ENCODE measurements at places on chromosomes 4 and X.

DNA sequence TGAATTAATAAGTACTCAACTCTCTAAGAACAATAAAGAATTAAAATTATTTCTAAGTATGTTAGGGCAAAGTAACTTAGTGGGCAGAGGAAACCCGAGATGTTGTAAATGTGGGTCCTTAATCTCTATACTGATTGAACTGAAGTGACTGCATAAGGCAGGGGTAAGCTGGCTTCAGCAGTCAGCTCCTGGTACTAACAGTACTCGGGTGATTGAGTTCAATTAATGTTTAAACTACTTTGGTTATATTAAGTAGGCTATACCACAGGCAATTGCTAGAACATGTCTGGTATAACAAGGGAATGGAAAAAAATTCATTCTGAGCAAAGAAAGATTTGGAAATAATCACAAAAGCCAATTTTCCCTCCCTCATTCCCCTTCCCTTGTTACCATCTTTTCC lies 90.7 kb downstream of the LNX1 start:
- no peak for DNase-seq

DNA sequence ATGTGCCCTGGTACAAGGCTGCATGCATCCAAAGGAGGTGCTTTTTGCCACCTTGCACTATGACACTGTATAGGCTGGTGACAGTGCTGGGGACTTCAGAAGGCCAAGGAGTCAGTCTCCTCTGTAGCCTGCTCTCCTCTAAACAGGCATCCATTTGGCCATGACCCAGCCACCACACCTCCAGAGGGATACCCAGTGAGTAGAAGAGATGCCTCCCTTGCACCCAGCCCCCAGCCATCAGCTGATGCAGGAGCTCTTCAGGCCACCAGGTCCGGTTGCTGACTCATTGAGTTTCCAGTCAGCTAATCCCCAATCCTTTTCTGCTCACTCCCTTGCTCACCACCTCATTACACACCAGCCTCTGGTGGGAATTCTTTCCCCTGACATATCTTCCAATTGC lies 99.8 kb downstream of the PJA1 start:
- DNase-seq = no peak

- no peak for DNase-seq
Observed at GRCh38 chr4:141845901-141846300, 209.5 kb downstream of the IL15 start.

DNA sequence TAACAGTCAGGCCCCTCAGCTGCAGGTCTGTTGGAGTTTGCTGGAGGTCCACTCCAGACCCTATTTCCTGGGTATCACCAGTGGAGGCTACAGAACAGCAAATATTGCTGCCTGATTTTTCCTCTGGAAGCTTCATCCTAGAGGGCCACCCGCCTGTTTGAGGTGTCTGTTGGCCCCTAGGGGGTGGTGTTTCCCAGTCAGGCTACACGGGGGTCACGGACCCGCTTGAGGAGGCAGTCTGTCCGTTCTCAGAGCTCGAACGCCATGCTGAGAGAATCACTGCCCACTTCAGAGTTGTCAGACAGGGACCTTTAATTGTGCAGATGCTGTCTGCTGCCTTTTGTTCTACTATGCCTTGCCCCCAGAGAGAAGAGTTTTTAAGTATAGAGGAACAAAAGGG lies 160.8 kb downstream of the DKK2 start:
- no peak for DNase-seq

DNA sequence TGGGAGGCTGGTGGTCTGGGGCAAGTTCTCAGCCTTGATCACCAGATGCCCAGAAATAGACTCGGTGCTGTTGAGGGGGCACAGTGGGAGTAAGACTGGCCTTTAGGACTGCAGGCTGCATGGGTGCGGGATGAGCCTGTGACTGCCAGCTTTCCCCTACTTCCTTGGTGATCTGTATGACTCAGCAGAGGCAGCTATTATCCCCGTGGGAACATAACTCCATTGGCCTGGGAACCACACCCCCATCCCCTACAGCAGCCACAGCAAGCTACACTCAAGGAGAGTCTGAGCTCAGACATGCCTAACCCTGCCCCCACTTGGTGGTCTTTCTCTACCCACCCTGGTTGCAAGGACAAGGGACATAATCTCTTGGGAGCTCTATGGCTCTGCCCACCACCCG lies 20.6 kb downstream of the CLIC2 start:
- DNase-seq = no peak

DNA sequence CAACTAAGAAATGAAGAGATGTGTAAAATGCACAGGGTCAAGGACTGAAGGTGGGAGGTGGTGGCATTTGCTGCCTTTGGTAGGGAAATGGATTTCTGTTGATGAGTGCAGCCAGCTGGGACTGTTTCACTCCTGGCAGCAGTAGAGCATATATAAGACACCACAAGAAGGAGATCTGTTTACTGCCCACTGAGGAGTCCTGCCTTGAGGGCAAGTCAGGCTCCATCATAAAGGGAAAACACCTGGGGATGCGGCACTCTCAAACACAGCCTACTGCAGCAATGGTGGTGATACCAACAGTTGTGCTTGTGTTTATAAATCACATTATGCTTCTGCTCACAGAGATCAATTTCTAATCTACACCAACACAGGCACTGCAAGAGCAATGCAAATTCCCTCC lies 222.1 kb downstream of the TACR3 start:
- DNase-seq = no peak

GRCh38 chr4:148874331-148874730 lies 432.1 kb upstream of the NR3C2 start:
- no peak for DNase-seq

GRCh38 chr4:147830987-147831386 lies 99.1 kb downstream of the ARHGAP10 start:
- DNase-seq = no peak

- no peak for DNase-seq
Observed at GRCh38 chr4:42348247-42348646, 49.0 kb upstream of the SHISA3 start.

- no peak for DNase-seq
Observed at GRCh38 chr4:66885501-66886165, 659.7 kb downstream of the CENPC start.

DNA sequence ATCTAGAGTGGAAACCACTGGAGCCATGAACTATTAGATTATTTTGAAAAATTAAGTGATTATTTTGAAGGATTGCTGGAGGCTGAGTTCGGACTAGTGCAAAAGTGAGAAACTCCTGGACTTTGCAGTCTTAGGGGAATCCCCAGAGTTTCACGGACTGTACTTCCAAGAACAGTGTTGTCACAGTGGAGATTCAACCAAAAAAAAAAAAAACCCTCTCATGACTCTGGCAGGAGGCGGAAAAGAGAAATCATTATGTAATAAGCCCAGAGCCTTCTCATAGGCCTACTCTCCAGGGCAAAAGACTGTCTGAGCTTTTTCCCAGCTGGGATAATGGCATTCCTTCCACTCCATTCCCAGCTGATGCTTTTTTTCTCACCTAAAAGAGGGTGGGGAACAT lies 16.8 kb upstream of the C4orf51 start:
- DNase-seq = no peak

GRCh38 chrX:10677490-10677889 lies 57.1 kb upstream of the MID1 start:
- DNase-seq = no peak

DNA sequence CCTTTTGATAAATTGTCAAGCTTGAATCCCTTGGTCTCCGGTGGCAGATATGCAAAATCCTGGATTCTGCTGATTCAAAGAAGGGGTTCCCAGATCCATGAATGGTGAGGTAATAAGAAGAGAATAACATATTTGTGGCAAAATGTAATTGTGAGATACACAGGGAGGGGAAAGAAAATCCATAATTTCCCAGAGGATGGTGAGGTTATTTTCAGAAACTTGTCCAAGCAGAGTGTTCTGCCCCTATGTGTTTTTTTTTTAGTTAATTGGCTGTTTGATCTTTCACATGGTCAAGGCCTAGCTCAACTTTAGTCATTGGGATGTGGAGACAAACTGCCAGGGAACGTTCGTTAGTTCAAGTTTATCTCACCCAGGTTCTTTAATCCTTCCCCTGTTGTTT lies 408.8 kb downstream of the MAPK10 start:
- no peak for DNase-seq

DNA sequence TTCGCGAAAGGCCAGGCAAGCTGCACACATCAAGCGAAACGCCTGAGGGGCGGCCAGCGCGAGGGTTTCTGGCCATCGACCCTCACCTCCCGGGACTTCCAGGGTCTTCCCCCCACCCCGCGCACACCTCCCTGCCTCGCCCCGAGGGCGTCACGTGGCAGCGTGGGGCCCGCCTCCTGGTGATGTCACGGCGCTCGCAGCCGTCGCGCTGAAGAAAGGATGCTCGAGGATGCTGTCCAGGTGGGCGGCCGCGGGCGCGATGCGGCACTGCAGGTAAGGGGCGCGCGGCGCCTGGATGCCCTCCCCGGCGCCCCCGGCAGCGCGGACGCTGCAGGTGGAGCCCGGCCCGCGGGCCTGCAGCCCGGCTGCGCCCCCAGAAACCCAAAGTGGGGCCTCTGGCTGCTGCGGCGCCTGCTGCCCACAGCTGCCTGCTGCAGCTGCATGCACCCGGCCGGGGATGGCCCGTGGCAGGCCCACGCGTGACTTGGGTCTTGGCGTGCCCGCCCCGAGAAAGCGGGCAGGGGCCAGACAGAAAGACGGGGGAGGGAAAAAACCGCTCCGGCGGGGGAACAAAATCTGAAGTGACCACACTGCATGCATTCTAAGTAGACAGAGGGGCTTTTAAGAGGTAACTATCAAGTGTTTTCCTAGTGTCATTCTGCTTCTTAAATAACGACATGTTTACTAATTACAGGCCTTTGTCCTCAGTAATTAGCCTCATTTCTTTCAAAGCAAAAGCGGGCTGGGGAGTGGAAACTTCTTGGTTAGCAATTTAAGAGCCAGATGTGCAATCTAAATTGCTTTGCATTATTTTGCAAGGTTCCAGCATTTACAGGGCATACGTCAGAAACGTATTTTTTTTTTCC lies 1.7 kb downstream of the CLCN4 start:
- peak; percentile 70 for DNase-seq

GRCh38 chrX:153378607-153379006 lies 22.5 kb downstream of the PNMA6E start:
- no peak for DNase-seq

Measured in hematopoietic multipotent progenitor cell treated with erythropoietin and hydrocortisone succinate and interleukin-3 and kit ligand, for 17 days (in vitro differentiated cells).